Activated CD4-positive, alpha-beta T cell treated with anti-CD3 and anti-CD28 coated beads for 48 hours (primary cell): ENCODE measurements at places on chromosomes 13 and 19.
A peak's percentile ranks its signal among the peaks of the same experiment; 100 is the strongest.

- DNase-seq: no peak
These were observed 176.4 kb downstream of the FLT1 start for GRCh38 chr13:28318496-28318895.

DNA sequence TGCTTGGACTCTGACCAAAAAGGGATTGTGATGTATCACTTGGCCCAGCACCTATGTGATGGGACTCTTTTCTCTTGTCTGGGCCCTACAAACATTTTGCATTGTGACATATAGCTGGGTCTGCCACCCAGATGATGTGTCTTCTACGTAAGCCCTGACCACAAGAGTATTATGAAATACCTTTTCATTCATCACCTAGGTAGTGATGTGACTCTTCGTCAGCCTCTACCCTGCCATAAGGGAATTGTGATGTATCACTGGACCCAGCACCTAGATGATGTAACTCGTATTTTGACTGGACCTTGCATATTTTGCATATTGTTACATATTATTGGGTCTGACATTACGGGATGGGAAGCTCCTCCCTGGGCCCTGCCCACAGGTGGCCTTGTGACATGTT lies 29.7 kb upstream of the ZNF681 start:
- no peak for DNase-seq

DNA sequence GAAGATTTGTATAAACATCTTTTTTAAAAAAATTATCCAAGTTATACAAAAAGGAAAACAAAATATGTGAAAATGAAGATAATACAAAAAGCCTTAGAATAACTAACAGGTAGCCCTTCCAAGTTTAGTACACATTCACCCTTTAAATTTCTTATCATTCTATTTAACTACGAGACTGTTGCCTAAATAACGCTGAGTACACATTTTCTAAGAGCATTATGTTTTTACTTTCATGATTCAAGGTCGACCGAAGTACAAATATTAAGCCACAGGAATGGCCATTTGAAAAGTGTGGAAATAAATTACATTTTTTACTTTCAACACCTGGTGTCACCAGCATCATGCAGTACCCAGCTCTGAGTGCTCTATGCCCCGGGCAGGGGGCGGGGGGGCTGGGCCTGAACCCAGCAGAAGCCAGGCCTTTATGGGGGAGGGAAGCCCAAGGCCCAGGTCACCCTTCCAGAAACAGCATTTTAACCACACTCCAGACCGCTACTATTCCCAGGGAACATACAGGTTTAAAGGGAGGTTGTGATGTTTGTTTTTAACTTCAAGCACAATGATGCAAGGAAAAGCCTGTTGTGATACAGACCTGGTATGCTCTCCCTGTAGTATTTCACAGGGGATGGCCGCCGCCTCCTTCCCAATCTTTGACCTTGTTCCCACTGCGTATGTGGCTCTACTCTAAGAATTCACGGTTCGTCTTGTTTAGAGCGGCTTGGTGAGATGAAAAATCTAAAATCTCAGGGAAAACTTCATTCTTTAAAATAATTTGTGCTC lies 24.0 kb downstream of the GGACT start:
- DNase-seq: no peak

DNA sequence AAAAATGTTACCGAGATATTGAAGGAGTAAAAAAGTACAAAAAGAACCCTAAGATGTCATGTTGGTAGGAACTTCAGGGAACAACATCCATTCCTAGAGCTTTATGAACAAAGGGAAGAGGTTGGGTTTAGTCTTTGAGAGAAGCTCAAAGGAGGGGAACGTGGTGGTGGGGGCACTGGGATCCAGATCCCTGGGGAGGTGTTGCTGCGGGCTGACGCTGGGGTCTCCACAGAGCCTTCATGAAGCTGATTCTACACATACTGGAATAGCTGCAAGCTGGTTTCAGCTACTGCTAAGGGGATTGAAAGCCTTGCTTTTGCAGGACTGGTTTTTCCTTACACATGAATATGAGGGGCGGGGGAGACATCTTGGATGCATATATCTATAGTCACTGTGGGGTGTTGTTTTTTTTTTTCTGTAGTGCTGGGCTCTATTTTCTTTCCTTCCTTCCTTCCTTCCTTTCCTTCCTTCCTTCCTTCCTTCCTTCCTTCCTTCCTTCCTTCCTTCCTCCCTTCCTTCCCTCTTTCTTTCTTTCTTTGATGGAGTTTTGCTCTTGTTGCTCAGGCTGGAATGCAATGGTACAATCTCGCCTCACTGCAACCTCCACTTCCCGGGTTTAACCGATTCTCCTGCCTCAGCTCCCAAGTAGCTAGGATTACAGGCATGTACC lies 6.5 kb upstream of the MZF1 start:
- no peak for DNase-seq

DNA sequence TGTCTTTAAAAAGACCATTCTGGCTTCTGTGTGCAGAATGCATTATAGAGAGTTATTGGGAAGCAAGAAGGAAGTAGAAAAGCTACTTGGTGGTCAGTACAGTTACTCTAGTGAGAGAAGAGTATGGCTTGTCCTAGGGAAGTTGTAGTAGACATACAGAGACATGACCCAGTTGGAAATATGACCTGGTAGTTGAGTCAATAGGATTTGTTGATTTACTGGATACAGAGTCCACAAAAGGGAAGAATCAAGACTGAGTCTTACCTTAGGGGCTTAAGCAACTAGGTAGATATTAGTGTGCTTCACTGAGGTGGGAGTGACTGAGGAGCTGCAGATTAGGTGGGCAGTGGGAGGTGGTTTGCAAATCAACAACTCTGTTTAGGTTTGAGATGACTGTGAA lies 48.8 kb downstream of the RASL11A start:
- DNase-seq: no peak

GRCh38 chr19:4909897-4910593 lies 744 bp downstream of the UHRF1 start:
- DNase-seq: peak; percentile 97

DNA sequence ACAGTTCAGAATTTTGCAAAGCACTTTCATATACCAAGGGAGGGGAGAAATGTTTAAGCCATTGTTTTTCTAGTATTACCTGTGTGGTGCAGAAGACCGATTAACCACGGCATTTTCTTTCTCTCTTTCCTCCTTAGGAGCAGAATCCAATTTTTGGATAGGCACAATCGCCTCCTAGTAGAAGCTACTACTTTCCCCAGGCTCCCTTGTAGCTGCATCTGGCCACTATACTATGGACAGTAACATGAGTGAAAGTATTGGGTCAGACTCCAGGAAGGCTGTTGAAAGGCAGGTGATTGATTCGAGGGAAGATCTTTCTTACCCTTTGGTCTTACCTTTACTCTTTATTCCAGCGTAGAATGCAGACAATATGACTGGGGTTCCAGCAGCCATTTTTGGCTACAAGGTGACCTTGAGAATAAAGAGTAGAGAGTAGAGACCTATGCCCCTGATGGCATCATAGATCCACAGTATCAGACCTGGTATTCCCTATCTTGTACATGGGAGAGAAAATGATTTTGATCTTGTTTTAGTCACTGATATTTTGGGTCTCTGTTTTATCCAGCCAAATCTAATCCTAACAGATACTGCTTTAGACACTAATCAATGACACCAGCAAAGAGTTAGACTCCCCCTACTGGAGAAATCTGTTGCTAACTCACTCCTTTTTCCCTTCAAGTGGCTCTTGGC lies 77.0 kb downstream of the LRRC63 start:
- DNase-seq: no peak

DNA sequence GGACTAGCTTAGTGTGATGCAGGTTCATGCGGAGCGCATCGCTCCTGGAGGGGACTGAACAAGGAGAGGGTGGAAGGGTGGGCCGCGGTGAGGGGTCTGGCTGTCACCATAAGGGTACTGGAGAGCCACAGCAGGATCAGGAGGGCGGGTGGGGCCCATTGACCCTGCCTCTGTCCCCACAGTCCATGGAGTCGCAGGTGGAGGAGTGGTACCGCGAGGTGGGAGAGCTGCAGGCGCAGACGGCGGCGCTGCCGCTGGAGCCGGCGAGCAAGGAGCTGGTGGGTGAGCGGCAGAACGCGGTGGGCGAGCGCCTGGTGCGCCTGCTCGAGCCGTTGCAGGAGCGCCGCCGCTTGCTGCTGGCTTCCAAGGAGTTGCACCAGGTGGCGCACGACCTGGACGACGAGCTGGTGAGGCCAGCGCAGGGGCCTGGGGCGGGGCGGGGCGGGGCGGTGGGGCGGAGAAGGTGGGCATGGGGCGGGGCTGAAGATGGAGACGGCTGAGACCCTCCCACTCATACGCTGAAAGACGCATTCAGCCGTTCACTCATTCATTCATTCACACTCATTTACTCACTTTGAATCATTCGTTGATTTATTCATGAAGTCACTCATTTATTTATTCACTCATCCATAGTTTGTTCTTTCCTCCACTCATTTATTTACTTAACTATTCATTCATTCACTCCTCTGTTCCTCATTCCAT lies 27.5 kb upstream of the SHKBP1 start:
- peak; percentile 86 for DNase-seq

GRCh38 chr13:86710013-86710412 lies 910.8 kb upstream of the SLITRK6 start:
- no peak for DNase-seq

GRCh38 chr13:92941167-92941566 lies 285.4 kb upstream of the GPC6 start:
- DNase-seq: no peak
